ENCODE measurements at places on chromosomes 13 and 19.

DNA sequence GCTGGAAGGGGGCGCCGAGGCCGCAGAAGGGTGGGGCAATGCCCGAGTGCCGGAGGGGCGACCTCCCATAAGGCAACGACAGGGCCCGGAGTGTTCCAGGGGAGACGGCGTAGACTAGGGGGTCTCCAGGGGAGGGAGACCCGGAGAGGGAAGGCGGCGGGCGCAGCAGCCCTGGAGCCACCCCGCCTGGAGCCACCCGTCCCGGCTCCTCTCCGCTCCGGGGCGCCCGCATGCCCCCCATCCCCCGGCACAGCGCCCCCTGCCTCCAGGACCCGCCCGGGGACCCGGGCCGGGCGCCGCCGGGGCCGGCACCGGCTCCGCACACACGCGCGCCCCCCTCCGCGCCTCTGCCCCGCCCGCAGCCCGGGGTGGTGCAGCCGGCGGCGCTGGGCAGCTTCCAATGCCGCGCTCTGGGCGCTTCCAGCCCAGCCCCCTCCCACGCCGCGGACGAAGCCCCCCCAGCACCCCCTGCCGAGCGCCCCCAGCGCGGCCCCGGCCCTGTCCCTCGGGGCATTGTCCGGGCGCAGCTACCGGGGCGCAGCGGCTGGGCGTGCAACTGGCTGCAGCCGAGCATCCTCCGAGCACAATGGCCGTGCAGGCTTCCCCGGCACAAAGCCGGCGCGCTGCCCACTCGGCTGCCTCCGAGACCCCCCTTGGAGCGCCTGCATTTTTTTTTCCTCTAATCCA lies 519 bp downstream of the PTPRS start:
- no peak for DNase-seq

DNA sequence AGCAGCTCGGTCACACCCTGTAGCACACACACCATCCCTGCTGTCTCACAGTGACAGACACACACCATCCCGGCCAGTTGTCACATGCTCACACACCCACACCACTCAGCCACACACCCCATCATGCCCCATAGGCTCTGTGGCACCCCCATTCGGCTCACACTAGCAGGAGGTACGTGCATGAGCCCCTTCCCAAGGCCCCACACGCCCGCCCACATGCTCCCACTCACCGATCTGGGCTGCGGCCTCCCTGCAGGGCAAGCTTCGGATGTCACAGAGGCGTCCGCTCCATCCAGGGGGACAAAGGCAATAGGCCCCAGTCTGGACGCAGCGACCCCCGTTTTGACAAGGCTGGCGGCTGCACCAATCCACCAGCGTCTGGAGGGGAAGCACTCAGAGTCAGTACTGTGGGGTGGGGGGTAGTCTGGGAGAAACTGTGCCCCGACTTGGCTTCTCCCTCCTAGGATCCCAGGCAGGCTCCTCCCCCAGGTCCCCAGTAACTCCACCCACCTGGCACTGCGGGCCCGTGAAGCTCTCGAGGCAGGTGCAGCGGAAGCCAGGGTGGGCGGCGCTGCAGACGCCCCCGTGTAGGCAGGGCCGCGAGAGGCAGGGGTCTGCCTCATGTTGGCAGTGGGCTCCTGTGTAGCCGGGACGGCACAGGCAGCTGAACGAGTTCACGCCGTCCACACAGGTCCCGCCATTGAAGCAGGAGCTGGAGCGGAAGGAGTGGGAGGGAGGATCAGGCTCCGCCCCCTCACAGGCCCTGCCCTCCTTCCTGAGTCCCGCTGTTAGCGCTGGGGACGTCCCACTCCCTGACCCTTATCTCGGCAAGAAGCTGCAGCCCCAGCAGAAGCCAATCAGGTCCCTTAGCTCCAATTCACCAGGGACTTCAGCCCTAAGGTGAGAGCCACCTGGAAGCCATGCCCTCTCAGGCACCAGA lies 20.1 kb downstream of the NOTCH3 start:
- DNase-seq: no peak

DNA sequence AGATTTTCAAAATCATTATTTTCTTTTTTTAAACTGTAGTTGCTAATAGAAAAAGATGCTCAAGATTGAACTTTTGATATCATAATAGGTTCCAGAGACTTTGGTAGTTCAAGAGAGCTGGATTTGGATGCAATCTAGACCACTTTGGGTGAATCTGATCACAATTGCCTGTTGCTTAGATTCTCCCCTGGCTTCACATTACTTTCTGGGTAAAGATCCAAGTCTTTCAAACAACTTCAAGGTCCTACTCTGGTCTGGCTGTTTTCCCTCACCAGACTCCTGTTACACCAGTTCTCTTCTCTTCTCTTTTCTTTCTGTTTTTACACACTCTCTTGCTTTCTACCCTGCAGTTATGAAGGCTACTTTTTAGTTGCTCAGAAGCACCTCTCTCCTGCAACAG lies 7.4 kb upstream of the SPRY2 start:
- DNase-seq: no peak

- no peak for DNase-seq
Measured at GRCh38 chr13:24997367-24997967, 98.5 kb upstream of the PABPC3 start.

DNA sequence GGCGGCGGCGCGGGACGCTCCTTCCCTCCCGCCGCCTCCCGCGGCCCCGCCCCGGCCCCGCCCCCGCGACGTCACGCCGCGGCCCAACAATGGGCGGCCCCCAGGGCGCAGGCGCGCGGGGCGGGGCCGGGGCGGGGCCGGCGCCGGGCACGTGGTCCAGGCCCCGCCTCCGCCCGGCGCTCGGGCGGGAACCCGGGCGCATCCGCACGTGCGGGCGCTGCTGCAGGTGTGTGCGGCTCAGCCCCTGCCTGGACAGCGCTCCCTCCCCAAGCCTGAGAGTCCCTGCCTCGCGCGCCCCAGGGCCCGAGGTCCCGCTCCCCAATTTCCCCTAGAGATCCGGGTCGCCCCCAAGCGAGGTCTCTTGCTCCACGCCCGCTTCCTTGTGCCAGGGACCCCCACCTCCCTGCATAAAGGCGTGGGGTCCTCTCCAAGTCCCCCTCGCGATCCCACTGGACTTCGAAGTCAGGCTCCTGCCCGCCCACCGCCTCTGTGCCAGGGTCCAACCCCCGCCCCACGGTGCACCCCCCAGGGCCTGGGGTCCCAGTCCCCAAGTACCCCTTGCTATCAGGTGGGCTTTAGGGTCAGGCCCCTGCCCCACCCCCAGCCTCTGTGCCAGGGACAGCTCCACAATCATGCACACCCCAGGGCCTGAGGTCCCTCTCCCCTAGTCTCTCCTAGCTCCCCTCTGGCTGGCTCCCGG lies at the start of gene MEX3D:
Gene MEX3D (minus strand): TSS at position 6 of the 700 bp plus-strand sequence. CDS start 267 bp downstream, outside the sequence.
- DNase-seq: peak; percentile 77

DNA sequence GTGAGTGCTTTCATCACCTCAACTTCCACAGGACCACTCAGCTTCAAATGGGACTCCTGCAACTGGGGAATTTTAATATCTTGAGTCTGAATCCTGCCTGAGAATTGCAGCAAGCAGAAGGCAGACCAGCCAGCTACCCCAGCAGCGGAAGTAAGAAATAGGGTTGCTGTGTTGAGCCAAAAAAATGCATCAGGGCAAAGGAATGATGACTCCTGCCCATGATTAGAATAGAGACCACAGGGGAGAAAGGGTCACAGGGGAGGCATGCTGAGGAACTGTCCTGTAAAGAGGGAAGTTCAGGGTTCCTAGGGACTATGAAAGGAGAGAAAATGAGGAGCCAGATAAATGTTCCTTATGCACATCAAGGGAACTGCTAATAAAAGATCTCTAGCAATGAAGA lies 370.2 kb downstream of the KCTD12 start:
- no peak for DNase-seq

GRCh38 chr13:112014857-112015256 lies 52.1 kb upstream of the SOX1 start:
- no peak for DNase-seq

GRCh38 chr13:97810152-97810551 lies 143.3 kb upstream of the IPO5 start:
- no peak for DNase-seq

- DNase-seq: no peak
Measured at GRCh38 chr13:100336795-100337516, 248.1 kb downstream of the PCCA start.

DNA sequence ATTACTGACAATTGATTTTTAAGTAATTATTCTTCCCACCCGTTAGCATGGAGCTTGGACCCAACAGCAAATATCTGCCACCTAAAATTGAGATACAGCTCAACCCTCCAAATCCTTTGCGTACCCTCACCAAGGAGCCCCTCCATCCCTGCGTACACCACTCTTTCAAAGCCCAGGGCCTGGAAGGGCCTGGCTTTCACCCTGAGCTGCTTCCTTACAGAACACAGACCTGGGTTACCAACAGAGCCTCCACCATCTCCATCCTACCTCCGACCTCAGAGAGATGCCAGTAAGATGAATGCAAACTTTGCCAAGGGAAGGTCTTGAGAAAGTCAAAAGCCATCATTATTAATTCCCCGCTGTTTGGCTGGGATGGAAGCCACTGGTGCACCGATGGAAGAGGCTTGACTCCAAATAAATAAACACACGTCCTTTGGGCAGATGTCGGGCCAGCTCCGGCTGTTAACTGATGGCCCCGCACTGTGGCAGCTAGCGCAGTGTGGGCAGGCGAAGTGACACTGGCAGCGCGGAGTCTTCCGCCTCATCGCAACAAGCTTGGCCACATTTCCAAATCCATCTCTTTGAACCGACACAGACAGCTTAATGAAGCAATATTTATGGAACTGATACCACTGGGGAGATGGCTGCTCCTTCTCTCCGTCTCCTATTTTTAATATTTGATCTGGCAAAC lies 150.2 kb upstream of the VSTM2B start:
- DNase-seq: no peak

GRCh38 chr13:24605923-24606372 lies 74.3 kb upstream of the ATP12A start:
- DNase-seq: no peak

- no peak for DNase-seq
Measured at GRCh38 chr13:32609428-32609827, 23.2 kb downstream of the PDS5B start.

GRCh38 chr13:86368924-86369323 lies 569.7 kb upstream of the SLITRK6 start:
- DNase-seq: no peak

- no peak for DNase-seq
Measured at GRCh38 chr19:32914879-32915660, 45.5 kb upstream of the SLC7A9 start.

- no peak for DNase-seq
Measured at GRCh38 chr19:55103190-55103589, 14.2 kb downstream of the PPP1R12C start.

- no peak for DNase-seq
Measured at GRCh38 chr19:35717665-35718344, at the start of gene KMT2B. Gene KMT2B, plus strand, starts transcription at chr19:35718003. Its CDS starts 16 bp downstream, at chr19:35718019.

DNA sequence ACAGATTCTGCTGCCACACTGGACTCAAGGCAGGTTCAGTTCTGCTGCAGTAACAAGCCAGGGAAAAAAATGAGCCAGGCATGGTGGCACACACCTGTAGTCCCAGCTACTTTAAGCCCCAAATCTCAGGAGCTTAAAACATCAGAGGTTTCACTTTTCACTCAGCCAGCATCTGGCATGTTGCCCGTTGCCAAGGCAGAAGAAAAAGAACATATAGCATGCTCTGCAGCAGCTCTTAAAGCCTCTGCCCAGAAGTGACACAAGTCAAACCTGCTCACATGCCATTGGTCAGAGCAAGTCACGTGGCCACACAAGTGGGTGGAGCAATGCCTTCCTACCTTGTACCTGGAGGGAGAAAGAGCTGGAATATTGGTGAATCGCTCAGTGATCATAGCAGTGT lies 14.7 kb upstream of the ADGRE5 start:
- peak; percentile 84 for DNase-seq

DNA sequence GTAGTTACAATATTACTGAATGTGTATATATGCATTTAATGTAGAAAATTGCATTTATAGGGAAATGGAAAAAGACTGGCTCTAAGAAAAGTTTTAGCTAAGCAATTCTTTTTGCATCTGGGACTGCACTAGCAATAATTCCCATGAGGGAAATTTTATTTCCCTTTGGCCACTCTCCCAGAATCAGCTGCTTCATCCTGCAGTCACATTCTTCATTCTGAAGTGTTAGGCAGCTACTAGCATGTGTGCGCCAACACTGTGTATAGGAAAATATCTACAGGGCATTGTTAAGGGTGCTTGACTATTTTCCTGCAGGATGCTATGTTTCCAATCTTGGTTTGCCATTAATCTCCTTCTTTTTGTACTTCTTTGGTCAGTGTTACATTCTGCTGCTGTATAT lies 312.8 kb upstream of the PCDH20 start:
- no peak for DNase-seq

- no peak for DNase-seq
Measured at GRCh38 chr13:95656386-95657015, 12.0 kb upstream of the DZIP1 start.

DNA sequence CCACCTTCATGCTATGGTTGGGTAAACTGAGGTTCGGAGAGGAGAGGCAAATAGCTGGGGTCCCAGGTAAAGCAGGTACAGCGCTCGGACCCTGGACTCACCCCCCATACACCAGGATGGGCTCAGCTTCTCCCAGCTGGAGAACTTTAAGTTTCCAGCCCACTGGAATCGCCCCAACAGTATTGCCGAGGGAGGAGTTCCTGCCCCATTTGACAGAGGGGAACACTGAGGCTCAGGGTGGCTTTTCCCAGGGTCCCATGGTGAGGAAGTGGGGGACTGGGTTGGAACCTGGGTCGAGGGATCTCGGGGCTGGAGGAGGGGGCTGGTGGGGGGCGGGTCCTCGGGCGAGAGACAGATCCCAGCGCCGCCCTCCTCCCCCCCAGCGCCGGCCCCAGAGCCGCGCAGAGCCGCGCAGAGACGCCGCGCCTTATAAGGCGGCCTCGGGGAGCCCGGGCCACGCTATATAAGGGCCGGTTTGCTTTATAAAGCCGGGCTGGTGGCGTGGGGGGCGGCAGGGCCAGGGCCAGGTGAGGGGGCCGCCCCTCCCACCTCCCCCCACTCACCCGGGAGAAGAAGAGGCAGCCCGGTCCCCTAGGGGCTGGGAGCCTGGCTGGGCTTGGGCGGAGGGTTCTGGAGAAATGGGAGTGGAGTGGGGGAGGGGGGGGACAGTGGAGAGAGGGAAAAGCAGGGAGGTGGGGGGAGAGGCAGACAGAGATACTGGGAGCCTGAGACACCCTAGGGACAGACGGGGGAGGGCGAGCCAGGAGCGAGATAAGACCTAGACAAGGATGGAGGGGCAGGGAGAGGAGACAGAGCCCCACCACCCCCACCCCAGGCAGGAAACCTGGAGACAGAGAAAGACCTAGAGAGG lies 1.1 kb downstream of the CNN1 start:
- no peak for DNase-seq

GRCh38 chr13:40609972-40610726 lies 56.3 kb downstream of the FOXO1 start:
- no peak for DNase-seq

DNA sequence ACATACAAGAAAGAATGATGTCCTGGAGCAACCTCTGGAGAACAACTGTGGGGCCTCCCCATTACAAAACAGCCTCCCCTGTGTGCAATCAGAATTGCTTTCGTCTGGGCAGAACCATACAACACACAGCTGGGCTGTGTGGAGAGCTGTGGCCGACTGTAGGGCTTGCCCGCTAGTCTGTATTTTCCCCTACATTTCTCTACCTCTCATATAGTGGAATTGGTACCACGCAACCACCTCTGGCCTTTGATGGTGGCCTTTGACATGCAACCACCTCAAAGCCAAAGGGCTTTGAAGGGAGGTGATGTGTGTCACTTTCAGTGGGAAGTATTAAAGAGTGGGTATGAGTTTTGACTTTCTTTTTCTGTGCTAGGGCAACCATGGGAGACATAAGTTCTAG lies 34.0 kb downstream of the GARRE1 start:
- peak; percentile 62 for DNase-seq

Measured in stimulated activated naive CD8-positive, alpha-beta T cell treated with anti-CD3 and anti-CD28 coated beads, Interleukin-15, amount 100 ng/mL, for 72 hours (primary cell).